ENCODE measurements at places on chromosomes 13 and 19.

GRCh38 chr19:17379221-17379631 lies 2.1 kb upstream of the PLVAP start:
- no peak for DNase-seq

DNA sequence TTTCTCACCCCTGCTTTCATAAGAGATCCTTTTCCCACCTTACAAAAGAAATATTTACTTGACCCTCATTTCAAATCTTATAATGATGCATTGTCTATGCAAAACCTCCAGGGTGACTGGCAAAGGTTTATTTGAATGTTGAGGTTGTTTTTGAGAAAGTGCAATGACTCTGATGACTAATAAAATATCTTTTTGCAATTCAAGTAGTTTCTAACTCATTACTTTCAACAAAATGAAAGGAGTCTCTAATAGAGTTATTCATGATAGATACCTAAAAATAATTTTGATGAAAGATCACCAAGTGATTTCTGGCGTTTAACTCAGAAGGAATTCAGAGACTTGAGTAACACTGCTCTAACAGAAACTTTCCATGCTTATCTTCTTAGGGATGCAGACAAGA lies 144.2 kb downstream of the FOXO1 start:
- no peak for DNase-seq

DNA sequence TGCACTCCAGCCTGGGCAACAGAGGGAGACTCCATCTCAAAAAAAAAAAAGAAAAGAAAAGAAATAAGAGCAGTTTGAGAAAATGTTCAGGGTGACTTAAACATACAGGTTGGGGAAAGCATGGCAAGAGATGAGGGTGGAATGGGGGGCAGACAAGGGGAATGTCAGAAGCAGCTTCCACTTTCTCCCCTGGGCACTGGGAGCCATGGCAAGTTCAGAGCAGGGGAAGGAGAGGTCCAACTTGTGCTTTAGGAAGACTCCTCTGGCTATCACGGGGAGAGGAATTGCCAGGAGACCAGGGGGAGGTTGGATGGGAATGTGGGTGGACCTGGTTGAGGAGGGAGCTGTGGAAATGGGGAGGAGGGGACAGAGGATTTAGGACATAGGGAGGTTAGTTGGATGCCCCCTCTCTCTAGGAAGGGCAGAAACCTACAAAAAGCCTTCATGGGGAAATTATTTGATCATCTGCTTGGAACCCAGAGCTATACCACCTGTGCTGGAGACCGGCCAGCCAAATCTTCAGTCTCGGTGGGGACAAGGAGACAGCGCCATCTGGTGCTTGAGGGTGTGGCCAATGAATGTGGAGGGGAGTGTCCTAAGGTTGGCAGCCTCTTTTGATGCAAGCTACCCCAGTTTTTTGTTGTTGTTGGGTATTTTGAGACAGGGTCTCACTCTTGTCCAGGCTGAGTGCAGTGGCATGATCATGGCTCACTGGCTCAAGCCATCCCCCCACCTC lies 7.3 kb upstream of the STRN4 start:
- DNase-seq, result peak; percentile 50

DNA sequence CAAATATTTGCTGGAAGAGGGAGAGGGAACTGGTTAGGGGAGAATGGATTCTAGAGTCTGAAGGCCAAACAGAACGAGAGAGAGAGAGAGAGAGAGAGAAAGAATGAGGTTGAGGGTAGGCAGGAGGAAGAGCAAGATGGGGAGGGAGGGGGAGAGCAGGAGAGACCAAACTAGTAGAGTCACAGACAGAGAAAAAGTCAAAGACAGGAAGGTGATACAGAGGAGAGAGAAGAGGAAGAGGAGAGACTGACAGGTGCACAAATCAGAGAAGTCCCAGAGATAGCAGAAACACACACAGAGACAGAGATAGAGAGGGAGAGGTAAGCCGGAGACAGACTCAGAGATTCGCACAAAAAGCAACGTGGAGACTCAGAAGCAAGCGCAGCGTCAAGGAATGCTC lies 5.6 kb upstream of the CACNG6 start:
- DNase-seq, result no peak

- DNase-seq, result no peak
These were observed 1158.0 kb upstream of the SPRY2 start for GRCh38 chr13:81498969-81499368.

DNA sequence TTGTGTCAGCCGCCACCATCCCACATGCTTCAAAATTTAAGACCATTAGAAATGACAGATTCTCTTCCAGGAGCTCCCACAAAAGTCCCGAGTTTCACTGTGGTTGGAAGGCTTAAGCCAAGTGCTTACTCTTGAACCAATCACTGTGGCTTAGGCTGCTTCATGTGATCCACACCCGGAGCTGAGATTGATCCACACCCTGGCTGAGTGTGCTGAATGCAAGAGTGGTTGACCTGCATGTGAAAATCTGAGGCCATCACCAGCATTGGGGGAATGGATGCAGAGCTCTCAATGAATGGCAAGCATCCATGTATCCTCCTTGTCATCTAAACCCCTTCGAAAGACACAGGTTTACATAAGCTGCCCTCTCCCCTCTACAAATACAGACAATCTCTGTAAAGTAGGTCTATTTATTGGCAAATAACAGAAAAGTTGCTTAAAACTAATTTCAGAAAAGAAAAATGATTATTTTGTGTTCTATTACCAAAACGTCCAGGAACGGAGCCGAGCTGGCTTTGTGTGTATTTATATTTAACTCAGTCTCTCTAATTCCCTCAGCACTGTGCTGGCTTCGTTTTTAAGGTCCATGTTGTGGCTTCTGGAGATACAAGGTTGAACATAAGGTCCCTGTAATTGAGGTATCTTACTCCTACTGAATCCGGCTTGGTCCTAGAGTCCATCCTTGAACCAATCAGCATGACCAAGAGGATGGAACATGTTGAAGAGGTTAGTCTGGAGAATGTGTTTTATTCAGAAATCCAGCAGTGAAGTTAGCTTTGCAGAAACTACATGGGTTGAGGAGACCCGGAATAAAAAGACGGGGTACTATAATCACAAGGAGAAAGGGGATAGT lies 332.4 kb downstream of the LIG4 start:
- DNase-seq, result no peak

DNA sequence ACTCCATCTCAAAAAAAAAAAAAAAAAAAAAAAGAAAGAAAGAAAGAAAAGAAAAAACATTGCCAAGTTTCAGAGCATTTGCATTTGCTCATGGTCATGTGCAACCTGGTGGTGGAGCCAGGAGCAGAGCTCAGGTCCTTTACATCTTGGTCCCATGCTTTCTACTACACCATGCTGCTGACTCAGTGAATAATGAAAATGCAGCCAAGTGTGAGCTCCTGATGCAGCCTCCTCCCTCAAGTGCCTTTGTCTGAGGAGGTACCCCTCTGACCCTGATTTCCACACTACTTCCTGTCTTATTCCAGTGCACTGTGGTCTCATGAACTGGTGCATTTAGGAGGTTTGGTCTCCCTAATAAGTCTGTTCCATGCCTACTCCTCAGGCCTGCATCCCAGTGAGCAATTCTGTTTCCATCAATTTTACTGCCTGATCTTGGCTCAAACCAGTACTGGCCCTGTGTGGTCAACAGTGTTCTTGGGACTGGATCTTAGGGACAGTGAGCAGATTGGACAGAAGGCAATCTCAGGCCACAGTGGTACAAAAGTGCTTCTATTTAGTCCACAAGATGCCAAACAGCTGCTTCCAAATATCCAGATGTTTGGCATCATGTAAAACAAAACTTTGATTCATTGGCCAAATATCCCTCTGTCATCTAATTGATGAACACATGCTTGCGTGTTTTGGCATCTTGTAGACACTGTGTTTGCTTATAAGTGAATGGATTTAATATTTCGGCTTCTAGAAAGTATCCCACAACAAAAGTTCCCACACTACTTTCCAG lies 28.8 kb upstream of the LRCH1 start:
- DNase-seq, result no peak

GRCh38 chr13:95530178-95530577 lies 22.3 kb upstream of the CLDN10 start:
- DNase-seq, result no peak

DNA sequence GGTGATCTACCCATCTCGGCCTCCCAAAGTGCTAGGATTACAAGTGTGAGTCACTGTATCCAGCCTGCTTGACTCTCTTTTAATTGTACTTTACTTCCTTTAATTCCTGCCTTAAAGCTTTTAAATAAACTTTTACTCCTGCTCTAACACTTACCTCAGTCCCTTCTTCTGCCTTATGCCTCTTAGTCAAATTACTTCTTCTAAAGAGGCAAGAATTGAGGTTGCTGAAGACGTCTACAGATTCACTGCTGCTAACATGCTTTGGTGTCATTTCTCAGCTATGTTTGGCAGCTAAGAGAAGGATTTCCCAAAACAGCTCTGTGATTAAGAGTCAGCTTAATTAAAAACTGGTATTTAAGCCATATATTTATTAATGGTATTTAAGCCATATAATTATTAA lies 32.9 kb upstream of the CD177 start:
- DNase-seq, result no peak

GRCh38 chr13:32845952-32846950 lies 170.0 kb upstream of the KL start:
- DNase-seq, result peak; percentile 53

DNA sequence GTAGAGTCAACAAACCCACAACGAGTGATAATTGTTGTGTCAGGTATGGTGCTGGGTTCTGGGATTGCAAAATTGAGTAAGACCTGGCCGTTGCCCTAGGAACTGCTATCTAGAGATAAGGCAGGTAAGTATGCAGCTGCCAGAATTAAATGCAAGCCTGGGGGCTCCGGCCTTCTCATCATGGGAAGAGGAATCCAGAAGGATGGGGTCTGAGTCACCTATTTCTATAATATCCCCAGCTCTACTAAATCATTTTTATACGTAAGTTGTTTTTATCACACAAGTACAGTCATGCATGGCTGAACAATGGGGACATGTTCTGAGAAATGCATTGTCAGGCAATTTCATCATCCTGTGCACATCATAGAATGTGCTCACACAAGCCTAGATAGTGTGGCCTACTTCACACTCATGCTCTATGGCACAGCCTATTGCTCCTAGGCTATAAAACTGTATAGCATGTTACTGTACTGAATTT lies 203.0 kb downstream of the KLF5 start:
- peak; percentile 44 for DNase-seq

DNA sequence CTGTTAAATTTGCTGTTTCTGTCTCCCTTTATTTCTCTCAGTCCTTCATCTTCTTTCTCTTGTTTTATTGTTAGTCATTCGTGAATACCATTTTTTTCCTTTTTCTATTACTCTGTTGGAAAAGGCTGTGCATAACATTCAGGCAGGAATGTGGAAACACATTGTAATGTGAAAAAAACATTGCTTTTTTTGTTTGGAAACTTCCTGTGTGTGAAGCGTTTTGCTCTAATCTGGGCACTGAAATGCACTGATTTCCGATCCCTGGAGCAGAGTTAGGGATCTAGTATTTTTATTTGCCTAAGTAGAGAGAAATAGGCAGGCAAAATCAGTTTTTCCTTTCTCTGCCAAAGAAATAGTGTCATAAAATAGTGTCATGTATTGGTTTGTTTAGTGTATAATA lies 155.5 kb downstream of the PCCA start:
- DNase-seq, result no peak

DNA sequence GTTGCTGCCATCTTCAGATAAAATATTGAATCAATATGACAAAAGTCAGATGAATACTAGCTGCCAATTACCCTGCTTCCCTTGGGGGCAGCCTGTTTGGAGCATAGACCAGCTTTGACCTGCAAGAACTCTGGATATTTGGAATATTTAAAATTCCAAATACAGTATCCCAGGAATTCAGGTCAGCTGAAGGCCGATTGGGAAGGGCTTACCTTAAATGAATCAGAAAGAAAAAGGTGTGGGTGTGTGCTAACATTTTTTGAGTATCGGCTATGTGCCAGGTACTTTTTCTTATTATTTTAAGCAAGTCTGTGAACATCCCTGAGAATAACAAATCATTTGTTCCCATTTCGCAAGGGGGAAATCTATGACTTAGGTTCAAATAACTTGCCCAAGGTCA lies 1.8 kb upstream of the RUBCNL start:
- no peak for DNase-seq

DNA sequence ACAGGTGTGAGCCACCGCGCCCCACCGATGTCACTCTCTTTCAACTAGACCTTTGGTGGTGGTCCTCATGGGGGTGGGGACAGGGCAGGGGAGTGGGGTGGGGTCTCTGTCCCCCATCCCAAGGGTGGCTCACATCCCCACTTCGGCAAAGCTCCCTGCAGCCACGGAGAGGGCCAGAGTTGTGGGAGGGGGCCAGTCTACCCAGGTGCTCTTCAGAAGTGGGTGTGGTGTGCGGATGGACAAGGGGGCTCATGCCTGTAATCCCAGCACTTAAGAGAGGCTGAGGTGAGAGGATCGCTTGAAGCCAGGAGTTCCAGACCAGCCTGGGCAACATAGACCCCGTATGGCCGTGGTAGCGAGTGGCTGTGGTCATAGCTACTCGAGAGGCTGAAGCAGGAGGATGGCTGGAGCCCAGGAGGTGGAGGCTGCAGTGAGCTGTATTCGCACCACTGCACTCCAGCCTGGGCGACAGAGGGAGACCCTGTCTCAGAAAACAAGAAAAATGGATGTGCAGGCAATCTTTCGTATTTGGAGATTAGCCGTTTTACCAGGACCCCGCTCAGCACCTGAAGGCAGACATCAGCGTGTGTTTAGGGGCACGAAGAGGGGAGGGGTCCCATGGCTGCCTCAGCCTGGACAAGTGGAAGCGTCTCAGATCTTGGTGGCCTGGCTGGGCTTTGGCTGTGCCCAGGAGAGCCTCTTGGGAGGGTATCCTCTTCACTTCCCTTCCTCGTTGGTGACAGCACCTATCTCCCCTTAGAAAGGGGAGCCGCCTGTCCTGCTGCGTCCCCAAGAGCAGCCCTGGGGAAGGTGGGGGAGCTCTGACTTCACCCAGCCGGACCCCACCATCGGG lies 846 bp downstream of the TGFBR3L start:
- no peak for DNase-seq

DNA sequence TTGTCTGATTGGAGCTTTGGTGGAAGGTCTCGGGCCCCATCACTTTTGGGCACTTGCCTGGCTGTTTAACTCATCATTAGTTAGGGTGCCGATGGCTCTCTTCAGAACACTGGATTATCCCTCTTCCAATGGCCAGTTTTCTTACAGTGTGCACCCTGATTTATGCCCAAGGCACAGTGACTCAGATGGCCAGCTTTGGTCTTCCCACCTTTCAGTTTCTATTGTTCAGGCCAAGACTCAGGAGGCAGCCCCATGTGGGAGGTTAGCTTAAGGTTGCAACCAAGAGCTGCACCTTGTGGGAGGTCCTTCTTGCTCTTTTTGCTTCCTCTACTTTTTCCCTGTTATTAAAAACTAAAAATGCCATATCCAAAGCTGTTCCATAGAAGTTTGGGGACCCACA lies 121.0 kb upstream of the ZNF91 start:
- DNase-seq, result no peak

DNA sequence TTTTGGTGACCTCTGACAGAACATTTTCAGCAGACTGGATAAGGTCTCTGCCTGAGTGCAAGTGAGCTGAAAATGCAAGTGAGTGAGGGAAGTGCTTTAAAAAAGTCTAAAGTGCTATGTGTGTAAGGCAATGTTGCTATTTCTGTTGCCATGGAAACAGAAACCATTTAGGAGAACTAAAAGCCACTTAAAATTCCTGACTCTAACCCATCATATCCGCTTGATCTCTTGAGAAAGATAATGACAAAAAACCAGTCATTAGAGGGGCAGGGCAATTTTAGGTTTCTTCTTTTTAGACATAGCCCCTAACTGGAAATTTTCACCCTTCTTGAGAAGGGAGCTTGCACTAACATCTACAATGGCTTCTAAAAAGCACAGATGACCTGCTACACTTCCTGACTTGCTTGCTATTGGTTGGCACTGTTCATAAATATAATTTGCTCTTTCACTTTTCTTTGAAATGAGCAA lies at the start of gene CYSLTR2:
Gene CYSLTR2, plus strand, starts transcription at position 458 of the 468 bp plus-strand sequence. CDS start 52,889 bp downstream, outside the sequence.
- no peak for DNase-seq
